ENCODE measurements at places on chromosomes 5 and 9.

DNA sequence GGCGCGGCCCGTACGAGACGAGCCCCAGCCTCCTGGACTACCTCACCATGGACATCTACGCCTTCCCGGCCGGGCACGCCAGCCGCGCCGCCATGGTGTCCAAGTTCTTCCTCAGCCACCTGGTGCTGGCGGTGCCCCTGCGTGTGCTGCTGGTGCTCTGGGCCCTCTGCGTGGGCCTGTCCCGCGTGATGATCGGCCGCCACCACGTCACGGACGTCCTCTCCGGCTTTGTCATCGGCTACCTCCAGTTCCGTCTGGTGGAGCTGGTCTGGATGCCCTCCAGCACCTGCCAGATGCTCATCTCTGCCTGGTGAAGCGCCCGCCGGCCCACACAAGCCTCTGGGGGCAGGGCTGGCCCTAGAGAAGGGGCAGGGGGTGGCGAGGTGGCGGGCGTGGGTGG is 18.5 kb downstream of the PLPP7 start:
- DNase-seq, result no peak

DNA sequence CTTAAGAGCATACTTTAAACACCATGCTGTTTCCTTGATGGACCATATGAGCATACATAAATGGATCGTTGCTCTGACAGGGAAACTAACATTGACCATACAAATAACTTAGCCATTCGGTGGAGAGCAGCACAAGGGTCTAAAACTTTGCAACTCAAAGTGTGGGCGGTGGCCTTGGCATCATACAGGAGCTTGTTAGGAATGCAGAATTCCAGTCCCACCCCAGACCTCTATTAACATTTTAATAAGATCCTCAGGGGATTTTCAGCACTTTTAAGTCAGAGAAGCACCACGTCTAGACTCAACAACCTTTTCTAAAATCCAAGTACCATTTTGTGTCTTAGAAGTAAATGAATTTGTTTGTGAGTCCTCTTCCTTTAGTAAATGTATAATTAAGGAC is 260.9 kb downstream of the EBF1 start:
- DNase-seq, result no peak

GRCh38 chr9:27565696-27566095 is 7.6 kb downstream of the C9orf72 start:
- no peak for DNase-seq

DNA sequence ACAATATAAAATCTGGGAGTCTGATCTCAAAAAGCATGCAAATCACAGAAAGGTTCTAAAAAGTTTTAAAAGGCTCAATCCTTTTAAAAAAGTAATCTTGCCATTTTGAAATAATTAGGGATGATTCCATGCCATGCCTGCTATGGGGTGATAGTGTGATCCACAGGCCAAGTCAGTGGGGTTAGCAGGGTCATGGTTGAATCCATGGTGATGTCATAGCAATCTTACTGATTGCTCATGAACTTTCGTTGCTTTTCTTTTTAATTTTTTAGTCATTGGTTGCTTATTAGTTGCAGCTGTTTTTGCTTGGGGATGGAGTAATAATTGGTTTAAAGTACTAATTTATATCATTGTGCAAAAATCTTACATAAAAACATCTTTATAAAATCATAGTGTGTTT is 485.0 kb downstream of the ENC1 start:
- no peak for DNase-seq

DNA sequence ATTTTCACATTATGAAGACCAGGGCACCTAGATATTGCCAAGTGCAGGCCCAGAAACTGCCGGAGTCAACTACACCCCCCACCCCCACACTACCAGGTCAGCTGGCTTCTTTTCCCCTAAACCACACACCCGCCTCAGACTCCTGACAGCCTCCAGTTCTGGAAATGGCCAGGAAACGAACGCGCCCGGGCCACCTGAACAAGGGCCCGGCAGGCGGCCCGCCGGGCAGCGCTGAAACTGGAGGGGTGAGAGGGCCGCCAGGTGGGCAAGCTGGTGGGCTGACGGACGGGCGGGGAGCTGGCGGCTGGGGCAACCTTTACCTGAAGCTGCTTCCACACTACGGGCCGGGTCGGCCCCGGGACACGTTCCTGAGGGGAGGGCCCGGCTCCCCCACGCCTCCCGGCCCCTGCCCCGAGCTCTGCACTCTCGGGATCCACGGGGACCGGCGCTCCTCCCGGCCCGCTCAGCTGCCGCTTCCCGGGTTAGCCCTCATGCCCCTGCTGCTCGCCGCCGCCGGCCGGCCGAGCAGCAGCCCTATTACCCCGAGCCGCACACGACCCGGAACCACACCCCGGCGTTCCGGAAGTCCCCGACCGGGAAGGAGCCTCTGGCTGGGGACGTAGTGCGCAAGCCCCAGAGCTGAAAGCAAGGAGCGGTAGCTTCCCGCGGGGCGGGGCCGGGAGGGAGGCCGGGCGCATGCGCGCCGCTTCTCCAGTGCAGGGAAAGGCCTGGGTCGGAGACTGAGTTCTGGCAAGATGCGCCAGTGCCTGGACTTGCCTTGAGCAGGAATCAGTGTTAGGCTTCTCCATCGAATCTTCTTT is at the start of gene MAPKAP1:
MAPKAP1 (minus strand) TSS at position 558 of the 821 bp plus-strand sequence. CDS start 34,634 bp downstream, outside the sequence.
- DNase-seq, result peak; percentile 84

DNA sequence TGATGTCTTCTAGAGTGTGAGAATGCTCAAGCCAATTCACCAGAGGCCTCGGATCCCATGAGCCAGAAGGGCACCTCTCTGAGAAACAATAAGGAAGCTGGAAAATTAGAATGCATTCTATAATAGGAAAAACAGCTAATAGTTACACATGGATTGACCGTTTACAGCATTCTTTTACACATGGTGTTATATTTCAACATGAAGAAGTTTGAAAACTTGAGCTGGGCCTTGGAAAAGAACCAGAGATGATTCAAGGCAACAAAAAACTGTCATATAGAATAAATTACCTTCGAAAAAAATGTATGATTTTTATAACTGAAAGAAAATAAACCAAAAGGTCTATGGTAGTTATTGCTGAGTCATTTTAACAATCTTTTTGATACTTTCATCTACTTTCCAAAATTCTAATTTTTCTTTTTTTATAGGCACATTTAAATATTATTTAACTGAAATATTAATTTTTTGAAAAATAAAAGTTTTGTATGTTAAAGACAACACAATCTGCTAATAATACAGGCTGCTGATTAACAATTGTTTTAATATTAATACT is 6.2 kb downstream of the SH3TC2 start:
- DNase-seq, result no peak

GRCh38 chr9:5842929-5843793 is 10.2 kb upstream of the ERMP1 start:
- no peak for DNase-seq

DNA sequence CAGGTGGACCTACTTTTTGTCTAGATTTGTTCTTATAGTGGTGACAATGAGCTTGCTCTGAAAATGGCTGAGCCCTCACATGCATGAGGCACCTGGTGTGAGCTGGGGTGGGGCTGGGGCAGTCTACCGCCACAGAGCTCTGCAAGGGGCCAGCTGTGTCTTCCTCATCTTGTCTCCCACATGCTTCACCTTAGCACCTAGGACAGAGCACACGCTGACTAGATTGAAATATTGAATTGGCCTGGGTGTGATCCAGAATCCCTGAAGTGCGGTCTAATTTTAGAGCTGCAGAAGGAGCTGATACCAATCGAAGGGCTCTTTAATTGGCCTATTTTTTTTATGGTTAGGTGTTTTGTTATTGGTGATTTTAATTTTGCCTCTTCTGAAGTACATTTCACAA is 126.1 kb upstream of the NFIB start:
- DNase-seq, result no peak

GRCh38 chr9:131656356-131657036 is 83.4 kb downstream of the RAPGEF1 start:
- no peak for DNase-seq

- no peak for DNase-seq
Observed at GRCh38 chr5:107314330-107314729, 356.4 kb downstream of the EFNA5 start.

DNA sequence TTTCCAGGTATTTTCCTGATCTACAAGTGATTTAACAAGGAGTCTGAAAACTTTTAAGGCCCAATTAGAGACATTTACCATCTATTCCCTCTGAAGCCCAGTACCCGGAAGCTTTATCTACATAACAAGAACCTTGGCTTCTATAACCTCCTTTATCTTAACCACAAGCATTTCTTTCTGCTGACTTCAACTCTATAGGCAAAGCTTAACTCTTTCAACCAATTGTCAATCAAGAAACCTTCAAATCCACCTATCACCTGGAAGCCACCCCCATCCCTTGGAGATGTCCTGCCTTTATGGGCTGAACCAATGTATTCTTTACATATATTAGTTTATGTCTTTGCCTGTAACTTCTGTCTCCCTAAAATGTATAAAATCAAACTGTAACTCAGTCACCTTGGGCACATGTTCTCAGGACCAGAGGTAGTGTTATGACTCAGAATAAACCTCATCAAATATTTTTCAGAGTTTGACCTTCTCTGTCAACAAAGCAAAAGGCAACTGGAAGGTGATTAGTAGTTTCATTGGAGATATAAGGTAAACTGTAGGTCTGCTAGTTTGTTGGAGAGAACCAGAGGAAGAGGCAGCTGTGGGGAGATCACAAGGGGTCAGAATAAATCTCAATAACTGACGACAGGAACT is 13.0 kb upstream of the RIMOC1 start:
- DNase-seq, result no peak

GRCh38 chr5:19676895-19677294 is 311.1 kb downstream of the CDH18 start:
- no peak for DNase-seq

DNA sequence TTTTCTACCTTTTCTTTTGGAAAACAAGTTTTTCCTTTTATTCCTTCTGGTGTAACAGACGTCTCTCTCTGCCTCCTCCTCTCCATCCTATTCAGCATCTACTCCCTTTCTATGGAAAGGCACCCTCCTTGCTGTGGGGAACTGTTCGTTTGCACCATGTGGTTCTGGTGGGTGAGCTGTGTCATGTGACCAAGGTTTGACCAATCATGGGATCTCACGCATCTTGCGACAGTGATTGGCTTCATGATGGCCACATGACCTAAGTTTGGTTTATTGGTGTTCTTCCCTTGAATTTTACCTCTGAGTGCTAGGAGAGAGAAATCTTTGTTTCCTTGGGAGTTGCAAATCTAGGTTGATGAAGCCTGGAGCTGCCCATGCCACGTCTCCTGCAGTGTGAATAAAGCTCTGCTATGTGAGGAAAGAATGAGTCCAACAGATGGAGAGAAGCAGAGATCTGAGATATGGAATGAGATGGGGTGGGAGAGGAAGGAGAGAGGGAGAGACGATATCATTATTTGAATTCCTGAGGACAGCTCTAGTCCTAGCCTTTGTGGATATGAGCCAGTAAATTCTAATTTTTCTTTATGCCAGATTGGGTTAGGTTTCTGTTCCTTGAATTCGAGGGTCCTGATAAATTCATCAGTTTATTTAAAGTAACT is 178.8 kb upstream of the IL12B start:
- DNase-seq, result no peak

DNA sequence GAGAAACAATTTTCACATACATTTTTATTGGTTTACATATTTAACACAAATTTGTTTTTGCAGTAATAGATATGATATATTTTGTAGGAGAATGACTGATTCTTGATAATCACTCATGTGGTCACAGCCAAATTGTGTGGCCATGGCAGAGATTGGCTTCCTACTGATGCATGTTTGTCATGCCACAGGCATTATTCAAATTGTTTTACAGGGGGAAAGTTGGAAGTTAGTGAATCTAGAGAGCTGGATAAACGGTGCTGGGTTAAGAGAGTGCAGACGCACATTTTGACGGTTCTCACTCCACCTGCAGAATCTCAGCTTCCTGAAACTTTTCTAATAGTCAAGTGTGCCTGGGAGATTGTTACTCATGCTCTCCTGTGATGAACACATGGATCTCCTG is 91.1 kb upstream of the FBN2 start:
- DNase-seq, result no peak

DNA sequence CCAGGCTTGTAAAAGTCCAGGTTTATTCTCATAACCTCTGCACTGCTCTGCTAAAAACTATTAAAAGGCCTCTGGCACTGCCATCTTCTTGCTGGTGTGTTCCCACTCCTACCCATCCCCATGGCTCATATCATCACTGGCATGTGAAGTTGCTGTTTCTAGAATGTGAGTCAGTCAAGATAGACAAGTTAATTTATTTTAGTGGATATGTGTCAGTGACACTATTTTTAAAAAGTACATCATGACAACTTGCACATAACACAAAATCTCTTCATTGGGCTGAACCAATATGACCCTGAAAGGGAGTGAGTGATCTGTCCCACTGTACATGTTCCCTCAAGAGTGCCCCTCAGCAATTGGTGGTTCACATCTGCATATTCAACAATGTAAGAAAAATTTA is 299.7 kb downstream of the NFIB start:
- DNase-seq, result no peak

GRCh38 chr5:52787600-52788504 is at the start of the genes ITGA1 and PELO:
Gene ITGA1, plus strand, starts transcription at chr5:52787916. Its CDS starts 438 bp downstream, at chr5:52788354.
Gene PELO, plus strand, starts transcription at chr5:52787916. Its CDS starts 12,479 bp downstream, at chr5:52800395.
- DNase-seq, result no peak

DNA sequence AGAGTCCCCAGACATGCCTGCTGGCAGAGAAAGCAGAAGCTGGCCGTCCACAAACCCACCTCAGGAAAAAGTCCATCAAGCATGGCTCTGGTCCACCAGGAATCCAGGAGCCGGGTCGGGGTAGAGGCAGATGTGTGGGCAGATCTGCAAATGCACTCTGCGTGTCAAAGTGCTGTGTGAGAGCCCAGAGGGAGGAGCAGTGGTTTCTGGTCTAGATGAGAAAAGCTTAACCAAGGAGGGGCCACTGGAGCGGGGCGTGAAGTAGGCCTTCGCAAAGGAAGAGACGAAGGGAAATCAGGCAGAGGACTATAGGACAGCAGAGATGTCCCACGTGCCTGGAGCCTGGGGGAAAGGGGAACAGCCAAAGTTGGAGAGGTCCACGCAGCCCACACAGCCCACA is 40.0 kb downstream of the TTLL11 start:
- DNase-seq, result no peak

DNA sequence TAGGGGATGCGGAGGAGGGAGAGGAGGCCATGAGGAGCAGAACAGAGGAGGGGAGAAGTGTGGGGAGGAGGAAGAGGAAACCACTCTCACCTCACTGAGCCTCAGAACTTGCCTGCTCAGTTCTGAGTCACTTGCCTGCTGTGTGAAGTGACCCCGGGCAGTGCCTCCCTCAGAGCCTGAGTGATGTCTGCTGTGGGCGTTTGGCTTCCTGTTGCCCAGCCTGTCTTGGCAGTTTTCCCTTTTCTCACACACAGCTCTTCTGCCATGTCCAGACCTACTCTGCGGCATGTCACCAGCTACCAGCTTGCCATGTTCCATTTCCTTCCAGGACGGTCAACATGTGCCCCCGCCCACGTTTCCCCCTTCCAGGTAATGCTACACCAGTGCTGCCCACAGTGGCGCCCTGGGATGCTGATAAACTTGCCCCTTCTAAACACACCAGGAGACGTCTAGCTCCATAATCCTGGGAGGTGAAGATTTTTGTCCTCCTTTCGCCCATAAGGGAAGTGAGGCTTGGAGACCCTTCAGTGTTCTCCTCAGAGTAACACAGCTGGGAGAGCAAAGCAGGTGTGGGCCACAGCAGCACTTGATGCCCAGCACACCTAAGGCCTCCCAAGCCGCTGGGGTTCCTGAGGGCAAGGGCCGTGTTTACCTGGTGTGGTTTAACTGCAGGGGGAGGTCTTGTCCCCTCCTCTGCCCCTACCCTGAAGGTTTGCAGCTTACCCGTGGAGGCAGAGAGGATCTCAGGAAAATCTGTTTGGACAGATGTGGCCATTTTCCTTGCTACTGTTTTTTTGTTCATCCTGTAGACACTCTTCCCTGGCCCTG is 63.8 kb upstream of the RNF130 start:
- DNase-seq, result no peak
